Stimulated activated CD4-positive, alpha-beta T cell treated with anti-CD3 and anti-CD28 coated beads, TNF-alpha, amount 100 ng/mL, for 4 hours (primary cell): ENCODE measurements at places on chromosomes 6 and 20.

DNA sequence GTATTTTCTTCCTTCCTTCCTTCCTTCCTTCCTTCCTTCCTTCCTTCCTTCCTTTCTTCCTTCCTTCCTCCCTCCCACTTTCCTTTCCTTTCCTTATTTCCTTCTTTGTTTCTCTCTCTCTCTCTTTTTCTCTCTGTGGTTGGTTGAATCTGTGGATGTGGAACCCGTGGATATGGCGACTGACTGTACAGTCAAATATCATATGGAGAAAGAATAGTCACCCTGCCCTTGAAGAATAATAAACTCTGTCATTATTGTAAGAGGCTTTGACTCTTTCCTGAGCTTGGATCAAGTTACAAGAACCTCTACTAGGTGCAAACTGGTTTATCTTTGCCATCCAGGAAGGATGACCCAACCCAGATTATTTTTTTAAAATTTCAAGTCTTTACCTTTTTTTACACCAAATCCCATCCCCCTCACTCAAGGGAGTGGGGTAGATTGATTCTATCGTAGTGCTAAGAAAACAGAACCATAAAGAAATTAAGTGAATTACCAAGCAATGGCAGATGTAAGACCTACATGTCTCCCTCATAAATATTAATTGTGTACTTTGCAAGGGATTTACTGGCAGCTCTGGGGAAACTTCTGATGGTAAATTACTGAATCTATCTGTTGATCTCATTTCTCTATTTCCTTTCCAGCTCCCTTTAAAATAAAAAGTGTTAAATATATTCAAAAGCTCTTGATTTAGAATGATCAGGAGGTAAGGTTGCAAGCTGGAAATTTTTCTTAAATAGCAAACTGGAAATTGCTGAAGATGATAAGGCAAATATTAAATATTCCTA is 667.5 kb downstream of the UTRN start:
- no peak for DNase-seq

DNA sequence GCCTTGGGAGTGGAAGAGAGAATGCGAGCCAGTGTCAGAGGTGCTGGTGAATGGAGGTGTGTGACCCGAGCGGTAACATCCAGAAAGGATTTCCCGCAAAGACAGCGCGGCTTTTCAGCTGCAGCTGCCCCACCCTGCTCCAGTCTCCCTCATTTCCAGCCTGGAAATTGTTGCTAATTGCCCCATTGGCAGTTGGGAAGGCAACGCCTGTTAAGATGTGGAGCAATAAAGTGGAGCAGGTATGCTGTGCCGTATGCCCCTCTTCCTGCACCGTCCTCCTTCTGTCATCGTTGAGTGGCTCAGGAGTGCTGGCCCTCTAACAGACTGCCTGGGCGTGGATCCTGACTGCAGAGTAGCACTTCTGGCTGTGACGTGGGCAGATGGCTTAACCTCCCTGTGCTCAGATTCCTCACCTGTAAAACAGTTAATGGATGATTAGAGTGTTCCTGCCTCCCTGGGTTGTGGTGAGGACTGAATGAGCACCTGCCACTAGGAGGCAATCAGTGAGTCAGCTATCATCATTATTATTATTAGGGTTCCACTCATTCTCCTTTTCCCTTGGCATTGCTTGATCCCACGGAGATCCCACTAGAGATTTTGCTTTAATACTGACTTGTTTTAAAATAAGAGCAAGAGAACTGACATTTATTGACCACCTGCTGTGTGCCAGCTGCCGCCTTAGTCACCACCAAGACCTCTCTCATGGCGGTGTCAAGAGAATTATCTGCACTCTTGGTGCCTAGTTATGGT is 11.7 kb downstream of the ARFGEF2 start:
- DNase-seq, result no peak

- no peak for DNase-seq
These were observed 73.2 kb downstream of the PHACTR3 start for GRCh38 chr20:59677586-59677985.

DNA sequence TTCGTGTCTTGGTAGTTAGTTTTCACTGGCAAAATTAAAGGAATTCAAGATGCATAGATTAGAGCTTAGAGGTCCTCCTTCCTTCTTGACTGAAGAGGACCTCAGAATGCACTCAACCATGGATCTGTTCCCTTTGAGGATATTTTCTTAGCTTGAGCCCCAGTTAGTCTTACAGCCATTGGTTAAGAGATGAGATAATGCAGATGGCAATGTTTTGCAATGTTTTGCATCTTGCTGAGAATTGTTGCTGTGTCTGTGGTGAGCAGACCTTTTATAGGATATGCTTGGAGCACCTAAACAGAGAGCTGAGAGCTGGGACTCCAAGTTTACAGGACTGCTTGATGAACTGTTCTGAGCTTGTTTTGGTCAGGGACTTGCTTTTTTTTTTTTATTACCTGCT is 107.5 kb downstream of the TMEM170B start:
- DNase-seq, result no peak

GRCh38 chr6:129646642-129647041 is 63.3 kb downstream of the ARHGAP18 start:
- no peak for DNase-seq

GRCh38 chr6:42249279-42249678 is 31.6 kb upstream of the MRPS10 start:
- DNase-seq, result no peak

- no peak for DNase-seq
These were observed 345.0 kb downstream of the PREX1 start for GRCh38 chr20:48482790-48483189.

DNA sequence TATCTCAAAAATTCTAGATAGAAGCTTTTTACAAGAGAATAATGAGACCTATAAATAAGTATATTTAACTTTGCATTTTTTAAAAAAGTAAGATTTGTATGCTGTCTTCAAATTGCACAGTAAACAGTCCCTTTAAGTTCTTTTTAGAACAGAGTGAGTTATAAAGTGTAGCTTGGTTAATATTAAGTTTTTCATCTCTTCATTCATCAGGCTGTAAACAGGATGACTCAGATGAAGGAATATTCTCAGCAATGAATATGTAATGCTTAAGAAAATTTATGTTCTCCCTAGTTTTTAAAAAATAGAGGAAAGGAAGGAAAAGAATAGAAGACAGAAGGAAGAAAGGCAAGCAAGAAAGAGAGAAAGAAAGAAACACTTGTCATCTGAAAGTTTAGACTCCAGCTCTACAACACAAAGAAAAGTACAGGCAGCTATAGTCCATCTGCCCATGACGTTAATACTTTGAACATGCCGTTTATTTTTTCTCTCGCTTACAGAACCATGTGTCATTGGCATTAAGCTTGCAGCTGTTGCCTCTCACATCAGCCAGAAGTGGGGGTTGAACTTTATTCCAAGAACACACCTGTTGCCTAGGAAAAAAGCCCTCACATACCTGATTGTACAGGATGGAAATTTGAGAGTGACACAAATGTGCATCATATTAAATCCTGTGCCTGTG is 36.1 kb downstream of the CAP2 start:
- no peak for DNase-seq

DNA sequence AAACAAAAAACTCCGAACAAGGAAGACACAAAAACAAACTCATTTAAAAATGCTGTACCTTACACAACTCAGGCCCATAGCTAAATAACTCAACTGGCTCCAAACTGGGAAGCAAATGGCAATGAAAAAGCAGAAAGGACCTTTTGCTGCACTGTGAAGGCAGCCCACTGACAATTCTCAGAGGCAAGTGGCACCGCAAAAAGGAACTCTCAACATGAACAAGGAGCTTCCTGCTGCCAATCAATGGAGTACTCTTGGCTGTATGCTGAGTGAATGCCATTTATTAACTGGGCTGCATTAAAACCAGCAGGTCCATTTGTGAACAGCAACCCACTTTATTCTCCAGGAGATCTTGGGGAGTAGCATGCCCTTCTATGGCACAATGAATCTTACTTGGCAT is 209.9 kb downstream of the PTPRK start:
- DNase-seq, result no peak

- no peak for DNase-seq
These were observed 45.0 kb upstream of the RIPOR2 start for GRCh38 chr6:24980507-24981385.

DNA sequence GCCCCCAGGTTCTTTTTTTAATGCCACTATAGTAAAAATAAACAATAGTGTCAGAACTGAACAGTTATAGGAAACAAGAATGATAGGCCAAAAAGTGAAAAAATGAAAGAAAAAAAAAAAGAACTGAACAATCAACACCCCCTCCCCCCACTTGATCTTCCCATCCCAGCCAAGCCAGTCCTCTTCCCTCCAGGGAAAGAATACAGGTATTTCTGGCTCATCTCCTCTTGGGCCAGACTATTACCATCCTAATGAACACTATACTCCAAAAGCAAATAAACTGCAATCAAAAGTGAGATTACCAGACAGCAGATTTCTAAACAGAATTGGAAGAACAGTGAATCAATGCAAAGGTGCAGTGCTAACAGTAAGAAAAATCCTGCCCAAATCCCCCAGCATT is 21.3 kb upstream of the C20orf203 start:
- no peak for DNase-seq

DNA sequence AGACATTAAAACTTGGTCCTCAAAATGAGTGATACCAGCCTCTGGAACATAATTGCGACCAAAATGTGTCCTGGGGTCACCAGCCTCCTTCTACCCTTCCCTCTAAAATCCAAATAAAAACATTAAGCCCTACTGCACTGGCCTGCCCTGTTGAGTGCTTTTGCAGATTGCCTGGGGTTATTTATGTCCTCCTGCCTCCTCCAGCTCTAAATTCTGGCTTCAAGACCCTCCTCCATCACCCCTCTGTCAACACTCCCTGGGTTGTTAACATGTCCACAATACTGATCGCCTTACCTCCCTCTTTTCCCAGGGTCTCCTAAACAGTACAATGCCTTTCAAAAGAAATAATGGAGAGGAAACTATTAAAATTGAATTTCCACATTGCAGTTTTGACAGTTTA is 327.5 kb downstream of the NRN1 start:
- DNase-seq, result no peak

DNA sequence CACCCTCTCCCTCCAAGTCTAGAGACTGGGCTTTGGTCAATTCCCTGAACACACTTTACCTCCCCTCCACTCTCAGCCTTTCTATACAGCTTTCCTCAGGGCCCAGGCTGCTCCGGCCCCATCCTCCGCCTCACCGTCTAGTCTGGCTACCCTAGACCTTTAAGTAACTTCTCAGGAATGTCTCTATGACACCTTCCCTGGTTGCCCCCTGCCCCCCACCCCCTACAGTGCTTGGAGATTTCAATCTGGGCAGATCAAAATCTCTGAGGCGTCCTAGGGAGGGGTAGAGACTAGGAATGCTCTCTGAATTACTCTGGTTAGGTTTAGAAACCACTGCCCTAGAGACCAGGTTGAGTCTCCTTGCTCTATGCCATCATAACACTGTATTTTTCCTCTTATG is 6.1 kb downstream of the UBE2J1 start:
- no peak for DNase-seq
